ENCODE measurements at places on chromosomes 16 and 17. TPM values are rescaled to one million over a fixed set of nuclear protein-coding genes. Genes with fewer than 3 reads are reported as not detected.
A peak's percentile ranks its signal among the peaks of the same experiment; 100 is the strongest.

- peak; percentile 76 for DNase-seq
Measured at GRCh38 chr17:29155227-29155965, 24.8 kb downstream of the MYO18A start.

The HERPUD1 gene
- 28.9 TPM for total RNA-seq

- no peak for DNase-seq
Measured at GRCh38 chr16:1601489-1601888, 10.4 kb downstream of the IFT140 start.

The PHF23 gene
- 110 TPM for total RNA-seq

The ENPP7 gene
- total RNA-seq: not detected

The CCL17 gene
- not detected for total RNA-seq

GRCh38 chr17:39541652-39542051 lies 66.1 kb downstream of the NEUROD2 start:
- DNase-seq: no peak

The ZNF423 gene
- 54.0 TPM for total RNA-seq

The IL34 gene
- total RNA-seq: 4.4 TPM

The MMP15 gene
- total RNA-seq: 32.9 TPM

The P3H4 gene
- 24.0 TPM for total RNA-seq

The RNF222 gene
- total RNA-seq: 0.09 TPM

GRCh38 chr17:21029036-21029435 lies 13.8 kb downstream of the USP22 start:
- no peak for DNase-seq

The ARHGAP44 gene
- 9.9 TPM for total RNA-seq

GRCh38 chr16:57500578-57501111 lies 14.4 kb upstream of the DOK4 start:
- no peak for DNase-seq

DNA sequence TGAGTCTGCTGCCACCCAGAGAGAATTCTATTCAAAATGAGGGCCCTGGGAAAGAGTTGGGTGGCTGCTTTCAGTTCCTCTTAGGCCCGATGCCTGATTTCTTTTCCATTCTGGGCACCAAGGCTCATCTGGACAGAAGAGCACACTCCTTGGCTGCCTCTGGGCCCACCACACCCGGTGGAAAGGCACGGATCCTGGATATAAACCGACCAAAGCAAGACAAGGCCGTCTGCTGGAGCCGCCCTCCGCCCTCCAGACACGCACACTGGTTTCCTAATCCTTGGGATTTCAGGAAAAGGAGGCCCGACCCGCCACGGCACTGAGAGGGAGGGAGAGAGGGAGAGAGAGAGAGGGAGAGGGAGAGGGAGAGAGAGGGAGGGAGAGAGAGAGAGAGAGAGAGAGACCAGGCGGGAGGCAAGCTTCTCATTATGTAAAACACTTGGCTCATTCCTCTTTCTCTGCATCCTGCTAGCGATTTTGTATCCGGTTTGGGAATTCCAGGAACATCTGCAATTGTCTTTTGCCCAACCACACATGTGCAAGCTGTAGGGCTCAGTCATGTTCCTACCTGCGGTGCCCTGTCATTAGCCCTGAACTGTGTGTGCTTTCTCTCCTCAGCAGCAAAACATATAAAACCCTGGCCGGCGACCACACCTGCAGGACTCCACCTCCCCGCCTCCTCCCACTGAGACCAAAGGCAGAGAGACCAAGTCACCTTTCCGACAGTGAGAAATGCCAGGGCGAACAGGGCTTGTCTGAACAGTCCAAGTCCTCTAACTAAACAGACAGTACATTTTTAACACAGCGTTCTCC lies 347.2 kb downstream of the SOX9 start:
- peak; percentile 56 for DNase-seq

The RASD1 gene
- total RNA-seq: 5.7 TPM

DNA sequence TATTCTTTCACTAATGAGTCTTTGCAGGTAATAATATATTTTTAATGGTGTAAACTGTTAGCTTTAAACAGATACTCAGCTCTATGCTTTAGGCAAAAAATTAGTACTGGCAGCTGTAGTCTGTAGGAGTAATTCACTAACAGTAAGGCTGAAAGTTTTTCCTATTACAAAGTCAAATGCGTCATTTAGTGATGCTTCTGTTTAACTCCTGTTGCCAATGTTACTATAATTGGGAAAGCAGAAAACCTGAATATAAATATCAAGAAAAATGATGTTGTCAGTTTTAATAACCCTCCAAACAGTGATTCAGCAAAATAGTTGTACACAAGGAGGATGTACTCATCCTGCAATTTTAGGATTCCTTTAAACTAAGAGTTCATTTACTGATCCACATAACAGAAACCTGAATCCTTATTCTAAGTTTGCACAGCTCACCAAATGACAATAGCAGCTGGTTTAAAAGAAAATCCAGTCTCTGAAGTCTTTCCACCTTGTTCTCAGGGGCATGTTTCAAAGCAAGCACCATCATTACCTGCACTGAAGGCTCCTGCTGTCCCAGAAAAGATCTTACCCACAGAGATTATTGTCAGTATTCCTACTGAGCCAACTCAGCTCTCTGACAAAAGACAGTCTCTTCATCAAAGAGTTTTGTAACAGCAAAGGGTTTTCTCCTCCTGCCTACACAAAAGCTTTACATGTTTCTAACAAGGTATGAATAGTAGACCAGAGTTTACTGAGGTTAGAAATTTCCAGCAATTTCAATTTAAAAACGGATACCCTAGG lies 4.2 kb downstream of the CDR2 start:
- no peak for DNase-seq

The SLC6A2 gene
- total RNA-seq: not detected

DNA sequence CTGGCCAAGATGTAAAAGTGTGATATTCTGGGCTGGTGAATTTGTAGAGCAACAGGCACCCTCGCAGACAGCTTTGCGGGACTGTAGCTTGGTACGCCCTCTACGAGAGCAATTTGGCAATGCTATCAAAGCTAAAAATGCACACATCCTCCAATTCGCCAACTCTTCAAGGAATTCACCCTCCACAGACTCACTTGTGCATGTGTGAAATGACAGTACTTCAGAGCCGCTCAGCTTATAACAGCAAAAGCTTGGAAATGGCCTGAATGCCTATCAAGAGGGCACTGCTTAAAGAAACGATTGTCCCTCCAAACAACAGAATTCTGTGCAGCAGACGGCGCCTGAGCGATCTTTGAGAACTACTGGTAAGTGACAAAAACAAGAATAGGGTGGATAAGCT lies 130.8 kb downstream of the SDK2 start:
- no peak for DNase-seq

The NATD1 gene
- total RNA-seq: 7.5 TPM
